Hepatocyte (in vitro differentiated cells): ENCODE measurements at places on chromosomes 12 and 14. TPM values are rescaled to one million over a fixed set of nuclear protein-coding genes. Genes with fewer than 3 reads are reported as not detected.

DNA sequence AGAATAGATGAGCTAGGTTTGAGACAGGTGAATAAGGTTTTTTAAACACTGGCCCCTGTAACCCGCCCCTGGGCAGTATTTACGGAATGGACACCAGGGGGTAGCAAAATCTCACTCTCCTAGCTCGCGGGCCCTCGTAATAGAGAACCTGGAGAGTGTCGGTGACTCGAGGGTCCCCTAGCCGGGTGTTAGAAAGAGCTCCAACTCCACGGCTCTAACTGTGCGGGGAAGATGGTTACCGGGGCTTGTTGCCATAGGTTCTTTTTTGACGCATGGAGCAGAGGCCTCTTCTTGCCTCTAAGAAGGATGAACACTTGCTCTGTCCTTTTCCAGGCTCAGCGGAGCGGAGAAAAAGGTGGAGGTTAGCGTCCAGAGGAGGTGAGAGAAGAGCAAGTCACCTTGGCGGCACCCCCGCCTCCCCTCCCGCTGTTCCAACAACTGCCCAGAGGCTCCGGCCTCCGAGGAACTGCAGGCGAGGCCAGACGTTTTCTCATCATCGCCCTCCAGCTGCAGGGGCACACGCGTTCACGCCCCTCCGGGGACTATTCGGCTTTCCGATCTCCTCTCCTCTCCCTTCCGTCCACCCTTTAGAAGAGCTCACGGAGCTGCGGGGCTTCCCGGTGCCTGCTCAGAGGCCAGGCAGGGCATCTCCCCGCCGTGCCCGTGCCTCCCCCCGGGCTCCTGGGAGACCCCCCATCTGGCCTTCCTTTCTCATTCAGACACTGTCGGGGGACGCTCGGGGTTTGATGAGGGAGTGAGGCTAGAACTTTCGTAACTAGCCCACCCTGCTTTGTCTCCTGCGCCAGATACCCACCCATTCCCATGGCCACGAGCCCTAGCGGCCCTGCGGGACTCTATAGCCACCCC, 1.4 kb upstream of the ARHGEF40 start:
- DNase-seq = peak; percentile 80
- H3K36me3 ChIP-seq = no peaks in the 10 kb centered on the region
- H3K27me3 ChIP-seq = no peaks in the 10 kb centered on the region
- peak overlapping the region; percentile 99 for H3K4me3 ChIP-seq
- peaks cover 16% of the 10 kb centered on the region for H3K4me1 ChIP-seq

DNA sequence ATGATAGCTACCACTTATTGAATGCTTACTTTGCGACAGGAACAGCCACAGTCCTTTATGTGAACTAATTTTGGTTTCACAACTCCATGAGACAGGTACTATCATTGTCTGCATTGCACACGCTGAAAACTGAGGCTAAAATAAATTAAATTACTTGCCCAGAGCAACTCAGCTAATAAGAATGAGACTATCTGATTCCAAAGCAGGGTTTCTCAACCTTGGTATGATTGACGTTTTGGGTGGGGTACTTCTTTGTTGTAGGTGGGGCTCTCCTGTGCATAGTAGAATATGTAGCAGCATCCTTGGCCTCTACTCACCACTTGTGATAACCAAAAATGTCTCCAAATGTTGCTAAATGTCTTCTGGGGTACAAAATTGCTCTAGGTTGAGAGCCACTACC, 9.1 kb downstream of the PHLDA1 start:
- H3K4me3 ChIP-seq = no peak overlapping the region
- H3K27ac ChIP-seq = no peak overlapping the region
- no peaks in the 10 kb centered on the region for H3K27me3 ChIP-seq
- no peaks in the 10 kb centered on the region for H3K36me3 ChIP-seq
- peaks cover 4% of the 10 kb centered on the region for H3K4me1 ChIP-seq

The CCDC85C gene
- total RNA-seq = 32.8 and 37.8 TPM in 2 replicates

DNA sequence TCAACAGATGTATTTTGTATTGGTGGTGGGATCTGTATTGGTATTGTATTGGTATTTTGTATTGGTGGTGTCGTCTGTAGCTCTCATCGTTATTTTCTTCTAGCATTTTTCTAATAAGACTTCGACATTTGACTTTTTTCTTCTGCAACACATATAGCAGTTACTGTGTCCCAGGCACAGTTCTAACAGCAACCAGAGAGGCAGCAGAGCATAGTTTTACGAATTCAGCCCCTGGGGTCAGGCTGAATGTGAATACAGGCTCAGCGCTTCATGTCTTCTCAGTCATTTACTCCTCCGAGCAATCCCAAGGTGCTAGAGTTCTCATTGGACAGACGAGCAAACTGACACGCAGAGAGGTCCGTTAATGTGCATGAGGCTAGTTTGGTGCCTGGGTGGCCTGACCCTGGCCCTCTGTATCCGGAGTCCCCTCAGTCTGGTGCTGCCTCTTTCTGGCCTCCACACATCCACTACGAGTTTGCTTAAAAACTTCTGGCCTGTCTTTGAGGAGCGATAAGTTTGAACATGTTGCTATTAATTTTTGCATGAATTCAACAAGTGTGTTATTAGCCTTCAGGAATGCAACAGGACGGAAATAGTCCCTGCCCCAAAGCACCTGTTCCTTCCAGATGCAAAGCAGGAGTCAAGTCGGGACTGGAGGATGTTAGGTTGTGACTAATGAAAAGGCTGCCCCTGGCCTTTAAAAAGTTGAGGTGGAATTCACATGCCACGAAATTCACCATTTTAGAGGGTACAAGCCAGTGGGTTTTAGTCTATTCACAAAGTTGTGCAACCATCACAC, 87.0 kb downstream of the GLT1D1 start:
- H3K4me1 ChIP-seq = no peaks in the 10 kb centered on the region
- H3K27me3 ChIP-seq = no peaks in the 10 kb centered on the region
- H3K4me3 ChIP-seq = no peak overlapping the region
- DNase-seq = no peak
- no peak overlapping the region for H3K27ac ChIP-seq

DNA sequence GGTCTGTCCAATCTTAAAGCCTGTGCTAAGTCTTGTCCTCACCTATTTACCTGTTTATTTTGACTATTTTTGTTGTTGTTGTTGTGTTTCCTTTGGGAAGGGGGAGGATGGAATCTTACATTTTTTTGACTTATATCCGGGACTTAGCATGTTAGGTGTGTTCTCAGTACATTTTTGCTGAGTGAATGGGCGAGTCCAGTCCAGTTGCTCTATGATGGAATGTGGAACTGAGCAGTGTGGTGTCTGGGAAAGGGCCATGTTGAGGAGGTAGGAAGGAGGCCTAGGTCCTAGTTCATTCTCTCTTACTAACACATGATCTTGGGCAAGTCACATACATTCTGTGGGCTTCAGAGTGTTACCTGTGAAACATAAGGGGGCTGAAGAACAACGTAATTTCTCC, 80.9 kb upstream of the SLC38A2 start:
- H3K27me3 ChIP-seq = no peaks in the 10 kb centered on the region
- peaks cover 32% of the 10 kb centered on the region for H3K4me1 ChIP-seq
- no peaks in the 10 kb centered on the region for H3K36me3 ChIP-seq
- no peak overlapping the region for H3K4me3 ChIP-seq

The DUSP6 gene
- total RNA-seq = 52.5 and 55.4 TPM in 2 replicates

- H3K36me3 ChIP-seq = no peaks in the 10 kb centered on the region
- peak overlapping the region; percentile 3 for H3K4me3 ChIP-seq
- H3K4me1 ChIP-seq = peaks cover 14% of the 10 kb centered on the region
- H3K27ac ChIP-seq = peak overlapping the region; percentile 77
- no peaks in the 10 kb centered on the region for H3K27me3 ChIP-seq
Measured at GRCh38 chr14:94386085-94387031, 2.0 kb downstream of the SERPINA1 start.

DNA sequence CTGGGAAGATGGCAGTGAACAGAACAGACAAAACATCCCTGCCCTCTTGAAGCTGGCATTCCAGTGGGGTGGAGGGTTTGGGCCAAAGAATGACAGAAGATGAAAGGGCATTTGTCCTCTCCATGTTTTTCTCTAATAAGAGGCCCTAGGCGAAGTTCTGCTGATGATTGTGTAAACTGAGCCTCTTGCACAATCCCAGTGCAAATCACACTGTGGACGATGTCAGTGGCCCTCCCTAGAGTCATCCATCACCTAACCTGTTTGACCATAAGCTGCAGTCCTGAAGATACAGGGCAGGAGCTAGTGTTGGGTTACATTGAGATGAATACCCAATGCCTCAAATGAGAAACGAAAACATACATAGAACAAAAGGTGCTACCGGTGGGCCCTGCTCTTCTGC, 622.4 kb upstream of the TBX3 start:
- H3K27ac ChIP-seq = no peak overlapping the region
- no peaks in the 10 kb centered on the region for H3K27me3 ChIP-seq
- peaks cover 7% of the 10 kb centered on the region for H3K4me1 ChIP-seq
- DNase-seq = no peak
- no peak overlapping the region for H3K4me3 ChIP-seq
- H3K36me3 ChIP-seq = no peaks in the 10 kb centered on the region

DNA sequence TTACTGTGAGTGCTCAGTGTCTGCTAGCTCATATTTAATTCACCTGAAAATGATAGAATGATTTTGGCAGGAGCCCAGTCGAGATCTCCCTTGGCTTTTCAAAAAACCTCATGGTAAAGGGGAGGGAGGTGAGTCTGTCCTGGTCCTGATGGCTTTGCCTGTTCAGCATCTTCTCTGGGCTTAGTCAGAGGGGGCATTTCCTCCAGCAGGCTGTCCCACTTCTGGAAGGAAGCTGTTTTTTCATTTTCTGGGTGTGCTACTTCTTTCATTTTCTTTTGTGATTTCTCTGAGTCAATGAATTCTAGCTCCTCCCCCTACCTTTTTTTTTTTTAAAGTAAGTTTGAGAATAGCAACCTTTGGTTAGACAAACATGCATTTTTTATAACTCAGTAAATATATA, 58.8 kb downstream of the TMX1 start:
- no peaks in the 10 kb centered on the region for H3K36me3 ChIP-seq
- no peak overlapping the region for H3K27ac ChIP-seq
- no peak overlapping the region for H3K4me3 ChIP-seq
- H3K27me3 ChIP-seq = no peaks in the 10 kb centered on the region

DNA sequence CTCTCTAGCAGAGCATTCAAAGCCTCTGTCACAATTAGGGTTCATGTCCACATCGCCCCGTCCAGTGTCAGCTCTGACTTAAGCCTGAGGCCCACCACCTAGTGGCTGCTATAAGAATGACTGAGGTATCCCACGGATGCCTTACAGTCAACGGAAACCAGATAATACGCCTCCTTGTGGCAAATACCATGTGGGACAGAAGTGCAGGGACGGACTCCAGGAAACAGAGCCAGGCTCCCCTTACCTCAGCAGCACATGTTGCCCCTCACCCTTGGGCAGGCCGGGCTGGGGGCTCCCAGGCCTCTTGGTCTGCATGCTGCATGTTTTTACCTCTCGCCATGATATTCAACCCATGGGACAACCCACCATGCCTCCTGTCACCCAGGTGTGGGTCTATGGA, 86.3 kb downstream of the VWF start:
- no peak overlapping the region for H3K27ac ChIP-seq
- peak; percentile 85 for DNase-seq
- H3K4me1 ChIP-seq = no peaks in the 10 kb centered on the region
- H3K4me3 ChIP-seq = no peak overlapping the region
- H3K36me3 ChIP-seq = no peaks in the 10 kb centered on the region

- H3K36me3 ChIP-seq = no peaks in the 10 kb centered on the region
- peak overlapping the region; percentile 85 for H3K27ac ChIP-seq
- H3K4me1 ChIP-seq = peaks cover 64% of the 10 kb centered on the region
- no peaks in the 10 kb centered on the region for H3K27me3 ChIP-seq
- peak; percentile 55 for DNase-seq
- peak overlapping the region; percentile 62 for H3K4me3 ChIP-seq
Measured at GRCh38 chr14:99602054-99602787, 1.8 kb downstream of the CCDC85C start.

The INHBE gene
- total RNA-seq = 44.2 and 45.9 TPM in 2 replicates

The PRIM1 gene
- 6.8 and 14.0 TPM in 2 replicates for total RNA-seq

DNA sequence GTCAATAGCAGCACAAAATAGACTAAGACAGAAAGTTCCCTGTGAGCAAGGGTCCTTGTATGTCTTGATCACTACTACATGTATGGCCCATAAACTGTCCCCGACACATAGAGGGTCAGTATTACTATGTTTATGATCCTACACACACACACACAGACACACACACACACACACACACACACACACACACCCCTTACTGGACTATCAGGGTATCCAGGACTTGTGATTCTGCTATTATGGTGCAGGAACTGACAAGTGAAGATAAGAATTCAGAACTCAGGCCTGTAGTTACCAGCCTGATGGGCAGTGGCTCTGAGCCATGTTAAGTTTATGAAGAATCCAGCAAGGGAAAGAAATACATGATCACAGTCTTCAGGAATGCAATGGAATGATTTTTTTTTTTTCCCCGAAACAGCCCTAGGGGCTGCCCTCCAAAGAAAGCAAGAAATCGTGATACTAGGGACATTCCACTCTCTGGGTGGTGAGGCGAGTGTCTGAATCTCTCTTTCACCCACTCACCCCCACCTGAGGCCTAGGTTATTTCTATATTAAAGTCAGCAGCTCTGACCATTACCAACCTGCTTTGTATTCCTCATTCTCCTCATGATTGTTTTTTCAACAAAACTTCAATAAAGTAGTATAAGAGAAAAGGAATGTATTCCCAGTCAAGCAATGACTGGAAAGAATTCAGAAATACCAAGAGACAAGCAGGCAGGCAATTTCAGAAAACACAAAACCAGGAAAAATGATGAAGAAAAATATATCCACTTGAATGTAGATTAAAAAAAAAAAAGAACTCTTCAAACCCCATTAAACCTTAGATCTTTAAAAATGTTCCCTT, 105.8 kb downstream of the AVPR1A start:
- H3K27me3 ChIP-seq = no peaks in the 10 kb centered on the region
- H3K36me3 ChIP-seq = no peaks in the 10 kb centered on the region
- H3K4me3 ChIP-seq = no peak overlapping the region
- peak; percentile 13 for DNase-seq
- no peaks in the 10 kb centered on the region for H3K4me1 ChIP-seq

- H3K4me1 ChIP-seq = no peaks in the 10 kb centered on the region
- H3K27me3 ChIP-seq = no peaks in the 10 kb centered on the region
- H3K4me3 ChIP-seq = no peak overlapping the region
- H3K27ac ChIP-seq = no peak overlapping the region
Measured at GRCh38 chr12:85979641-85980040, 105.5 kb downstream of the NTS start.

DNA sequence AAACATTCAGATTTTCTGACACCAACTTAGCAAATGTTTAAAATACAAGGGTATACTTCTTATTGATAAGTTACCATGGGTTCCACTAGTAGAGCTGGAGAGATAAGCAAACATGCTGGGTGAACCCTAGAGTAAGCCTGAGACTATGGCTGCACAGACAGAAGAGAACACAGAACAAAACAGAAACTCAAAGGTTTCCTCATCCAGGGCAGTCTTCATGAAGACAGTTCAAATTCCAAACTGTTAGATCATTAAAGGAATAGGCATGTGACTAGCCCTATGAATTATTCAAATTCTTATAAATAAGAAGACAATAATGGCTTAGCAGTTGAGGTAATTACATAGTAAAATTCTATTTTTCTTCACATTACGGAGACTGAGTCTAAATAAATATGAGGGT, 28.1 kb downstream of the BTBD7 start:
- no peaks in the 10 kb centered on the region for H3K36me3 ChIP-seq
- H3K27me3 ChIP-seq = no peaks in the 10 kb centered on the region
- H3K4me3 ChIP-seq = no peak overlapping the region
- H3K27ac ChIP-seq = peak overlapping the region; percentile 49
- peak; percentile 23 for DNase-seq

The DNAJC22 gene
- total RNA-seq = 28.3 and 30.7 TPM in 2 replicates

The ATF7 gene
- 12.6 and 17.8 TPM in 2 replicates for total RNA-seq

GRCh38 chr14:92372230-92372629, 49.3 kb downstream of the SLC24A4 start:
- H3K27me3 ChIP-seq = peaks cover 3% of the 10 kb centered on the region
- DNase-seq = no peak
- H3K27ac ChIP-seq = no peak overlapping the region
- H3K4me3 ChIP-seq = no peak overlapping the region
- no peaks in the 10 kb centered on the region for H3K36me3 ChIP-seq

- peak overlapping the region; percentile 93 for H3K27ac ChIP-seq
- H3K4me1 ChIP-seq = peaks cover 40% of the 10 kb centered on the region
- no peaks in the 10 kb centered on the region for H3K27me3 ChIP-seq
- DNase-seq = peak; percentile 8
Measured at GRCh38 chr14:87995500-87996290, 2.7 kb upstream of the GALC start.
